ENCODE measurements at places on chromosomes 2 and 18.

GRCh38 chr2:84654414-84654813 is 138.1 kb downstream of the DNAH6 start:
- no peaks in the 10 kb centered on the region for H3K4me1 ChIP-seq
- H3K27me3 ChIP-seq, result no peaks in the 10 kb centered on the region
- no peak overlapping the region for H3K27ac ChIP-seq

- H3K27ac ChIP-seq, result no peak overlapping the region
- no peak for DNase-seq
- H3K4me1 ChIP-seq, result no peaks in the 10 kb centered on the region
- no peak overlapping the region for H3K4me3 ChIP-seq
- H3K36me3 ChIP-seq, result no peaks in the 10 kb centered on the region
- H3K27me3 ChIP-seq, result no peaks in the 10 kb centered on the region
These were observed 132.4 kb upstream of the GPC1 start for GRCh38 chr2:240302933-240303595.

DNA sequence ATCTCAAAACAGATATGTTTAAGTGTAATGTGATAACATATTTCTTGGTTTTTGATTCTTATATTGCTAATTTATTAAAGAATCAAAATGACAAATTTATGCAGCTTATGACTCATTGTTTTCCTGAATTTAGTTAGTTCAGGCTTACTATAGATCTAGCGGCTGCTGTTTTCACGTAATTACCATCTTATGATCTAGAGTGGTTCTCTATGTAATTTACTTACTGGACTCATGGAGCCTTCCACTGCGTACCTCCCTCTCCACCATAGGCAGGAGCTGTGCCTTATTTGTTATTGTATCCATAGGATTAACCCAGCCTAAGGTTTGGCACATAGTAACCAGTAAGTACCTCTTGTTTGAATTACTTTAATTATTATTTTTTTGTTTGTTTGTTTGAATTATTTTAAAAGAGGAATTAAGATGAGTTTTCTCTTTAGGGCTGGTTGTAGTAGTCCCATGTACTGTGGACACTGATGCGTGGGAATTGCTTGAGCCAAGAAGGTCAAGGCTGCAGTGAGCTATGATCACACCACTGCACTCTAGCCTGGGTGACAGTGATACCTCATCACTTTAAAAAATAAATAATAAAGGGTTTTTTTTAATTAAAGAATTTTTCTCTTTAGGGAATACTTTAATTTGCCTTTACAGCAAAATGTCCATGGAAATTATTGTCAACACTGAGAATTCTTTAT is 165.5 kb downstream of the PHLPP1 start:
- H3K4me3 ChIP-seq, result no peak overlapping the region
- H3K4me1 ChIP-seq, result peaks cover 5% of the 10 kb centered on the region
- H3K27ac ChIP-seq, result no peak overlapping the region
- DNase-seq, result no peak

- H3K27me3 ChIP-seq, result peaks cover 14% of the 10 kb centered on the region
- no peak within 1 kb of the TSS for H3K4me3 ChIP-seq
- no peak within 1 kb of the TSS for H3K27ac ChIP-seq
These were observed at the start of gene ALK for GRCh38 chr2:29921560-29921915. Gene ALK, minus strand, starts transcription at chr2:29921586. Its CDS starts 927 bp downstream, at chr2:29920659.

DNA sequence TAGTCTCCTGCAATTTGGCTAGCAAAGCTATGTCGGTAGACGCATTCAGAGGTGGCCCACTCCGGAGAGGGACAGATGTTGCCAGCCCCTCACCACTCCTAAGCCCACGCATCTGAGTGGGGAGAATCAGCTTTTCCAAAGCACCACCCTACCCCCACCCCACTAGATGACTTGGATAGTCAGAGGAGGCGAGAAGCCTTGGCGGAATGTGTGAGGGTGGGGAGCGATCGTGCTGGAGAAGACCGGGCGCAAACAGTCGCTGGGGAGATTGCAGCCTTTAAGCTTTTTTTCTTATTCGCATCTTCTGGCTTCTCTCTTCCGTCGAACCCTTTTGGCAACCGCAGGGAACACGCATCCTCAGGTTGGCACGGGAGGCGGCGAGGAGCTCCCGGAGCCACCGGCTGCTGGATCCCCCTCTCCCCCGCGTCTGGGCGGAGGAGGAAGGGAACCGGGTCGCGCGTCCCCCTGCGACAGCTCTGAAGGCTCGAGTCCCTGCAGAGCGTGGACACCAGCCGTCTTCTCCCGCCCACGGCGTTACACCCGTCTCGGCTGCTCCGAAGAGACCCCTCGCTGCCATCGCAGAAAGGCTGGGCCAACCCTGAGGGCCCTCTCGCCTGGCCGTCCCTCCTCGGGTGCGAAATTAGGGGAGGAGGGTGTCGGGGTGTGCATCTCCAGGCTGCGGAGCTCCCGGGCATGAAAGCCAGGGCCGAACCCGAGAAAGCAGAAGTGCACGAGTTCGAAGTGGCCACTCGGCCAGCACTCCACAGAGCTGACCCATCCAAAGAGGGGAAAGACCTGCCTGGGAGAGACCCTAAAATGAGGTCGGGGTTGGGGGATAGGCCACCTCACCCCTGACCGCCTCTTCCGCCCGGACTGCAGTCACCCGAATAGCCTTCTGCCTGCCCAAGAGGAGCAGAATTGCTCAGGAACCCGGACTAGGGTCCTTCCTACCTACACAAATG is 12.2 kb downstream of the EVX2 start:
- DNase-seq, result no peak
- H3K36me3 ChIP-seq, result no peaks in the 10 kb centered on the region
- H3K4me1 ChIP-seq, result peaks cover 2% of the 10 kb centered on the region
- peaks cover 93% of the 10 kb centered on the region for H3K27me3 ChIP-seq
- H3K27ac ChIP-seq, result no peak overlapping the region
- H3K4me3 ChIP-seq, result no peak overlapping the region

DNA sequence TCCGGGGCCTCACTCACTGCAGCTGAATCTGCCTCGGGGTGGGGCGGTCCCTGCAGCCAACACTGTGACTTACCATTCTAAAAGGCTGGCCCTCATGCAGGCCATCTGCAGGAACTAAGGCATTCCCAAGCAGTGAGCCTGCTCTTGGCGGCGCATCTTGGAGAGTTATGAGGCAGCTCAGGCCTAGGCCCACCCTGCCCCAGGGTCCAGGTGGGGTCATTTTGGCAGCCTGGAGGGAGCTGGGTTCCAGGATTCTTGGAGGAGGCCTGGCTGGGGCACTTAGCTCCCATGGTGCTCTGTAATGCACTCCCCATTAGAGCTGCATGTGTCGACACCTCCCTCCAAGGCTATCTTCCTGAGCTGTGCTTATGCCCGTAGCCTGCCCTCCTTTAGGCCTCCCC is 14.8 kb upstream of the BIN1 start:
- no peaks in the 10 kb centered on the region for H3K4me1 ChIP-seq
- H3K27me3 ChIP-seq, result no peaks in the 10 kb centered on the region
- H3K36me3 ChIP-seq, result no peaks in the 10 kb centered on the region
- no peak overlapping the region for H3K27ac ChIP-seq
- DNase-seq, result no peak
- H3K4me3 ChIP-seq, result no peak overlapping the region

GRCh38 chr2:148561389-148561788 is 83.2 kb upstream of the EPC2 start:
- peak; percentile 65 for DNase-seq
- H3K4me3 ChIP-seq, result no peak overlapping the region
- no peaks in the 10 kb centered on the region for H3K27me3 ChIP-seq
- H3K27ac ChIP-seq, result no peak overlapping the region
- H3K4me1 ChIP-seq, result peaks cover 6% of the 10 kb centered on the region

DNA sequence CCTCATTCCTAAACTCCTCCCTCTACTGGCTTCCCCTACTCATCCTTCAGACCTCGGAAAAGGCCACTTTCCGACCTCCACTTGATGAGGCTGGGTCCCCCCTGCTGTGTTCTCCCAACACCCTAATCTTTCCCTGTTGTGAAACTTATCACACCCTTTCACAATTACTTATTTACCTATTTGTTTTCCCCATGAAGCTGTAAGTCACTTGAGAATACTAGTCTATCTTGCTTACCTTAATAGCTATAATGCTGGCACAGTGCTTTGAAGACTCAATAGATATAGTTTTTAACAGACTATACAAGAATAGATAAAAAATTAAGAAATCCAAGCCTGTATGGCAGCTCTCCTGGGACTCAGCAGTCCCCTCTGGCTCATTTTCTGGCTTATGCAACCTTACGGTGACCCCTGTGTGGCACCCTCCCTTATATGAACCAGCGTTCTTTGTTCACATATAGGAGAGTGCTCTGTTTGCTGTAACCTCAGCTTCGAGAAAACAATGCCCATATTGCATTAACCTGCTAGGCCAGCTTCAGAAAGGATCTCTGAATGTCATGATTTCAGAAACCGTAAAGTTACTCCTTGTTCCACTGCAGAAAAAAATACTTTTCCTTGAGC is 220.4 kb upstream of the PKDCC start:
- peaks cover 3% of the 10 kb centered on the region for H3K4me1 ChIP-seq
- no peak overlapping the region for H3K4me3 ChIP-seq
- no peaks in the 10 kb centered on the region for H3K27me3 ChIP-seq
- H3K27ac ChIP-seq, result no peak overlapping the region

DNA sequence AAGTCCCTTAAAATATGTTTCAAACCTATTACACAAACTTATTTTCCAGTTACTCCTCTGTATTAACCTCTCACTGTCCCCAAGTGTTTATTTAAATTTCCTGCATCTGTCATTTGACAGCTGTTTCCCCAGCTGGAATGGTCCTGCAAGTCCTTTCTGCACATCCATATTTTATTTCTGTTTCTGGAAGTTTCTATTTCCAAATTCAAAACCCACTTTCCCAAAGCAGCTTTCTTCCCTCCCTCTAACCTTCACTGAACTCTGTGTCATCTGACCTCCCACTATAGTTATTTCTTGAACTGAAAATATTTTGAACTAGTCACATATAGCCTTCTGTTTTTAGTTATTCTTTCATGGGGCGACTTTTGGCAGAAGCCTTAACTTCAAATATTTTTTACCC is 459.4 kb upstream of the MC4R start:
- no peaks in the 10 kb centered on the region for H3K36me3 ChIP-seq
- H3K4me3 ChIP-seq, result no peak overlapping the region
- DNase-seq, result no peak

- no peaks in the 10 kb centered on the region for H3K36me3 ChIP-seq
- H3K4me3 ChIP-seq, result no peak overlapping the region
- H3K4me1 ChIP-seq, result no peaks in the 10 kb centered on the region
These were observed 7.6 kb upstream of the SERPINB12 start for GRCh38 chr18:63534615-63535014.

DNA sequence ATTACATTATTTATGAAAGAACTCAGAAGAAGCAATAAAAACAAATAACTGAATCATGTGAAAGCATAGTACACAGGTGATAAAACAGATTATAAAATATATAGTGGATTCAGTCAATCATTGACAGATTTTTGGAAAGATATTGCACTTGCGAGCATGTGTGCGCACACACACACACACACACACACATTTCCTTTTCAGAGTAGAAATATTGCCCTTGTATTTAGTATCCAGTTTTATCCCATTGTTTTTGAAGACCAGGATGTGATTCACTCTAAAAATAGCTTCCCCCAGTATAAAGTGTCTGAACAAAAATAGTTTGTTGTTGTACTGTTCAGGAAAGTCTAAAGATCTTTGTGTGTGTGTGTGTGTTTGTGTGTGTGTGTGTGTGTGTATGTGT is 145.5 kb downstream of the CALCRL start:
- DNase-seq, result no peak
- H3K27ac ChIP-seq, result no peak overlapping the region
- no peaks in the 10 kb centered on the region for H3K27me3 ChIP-seq
- no peaks in the 10 kb centered on the region for H3K36me3 ChIP-seq
- H3K4me3 ChIP-seq, result no peak overlapping the region

- H3K4me3 ChIP-seq, result no peak overlapping the region
- no peaks in the 10 kb centered on the region for H3K36me3 ChIP-seq
- no peak for DNase-seq
- no peaks in the 10 kb centered on the region for H3K4me1 ChIP-seq
- H3K27ac ChIP-seq, result no peak overlapping the region
- H3K27me3 ChIP-seq, result no peaks in the 10 kb centered on the region
These were observed 72.1 kb upstream of the RGPD5 start for GRCh38 chr2:109722026-109722425.

- no peak overlapping the region for H3K27ac ChIP-seq
- DNase-seq, result no peak
- H3K4me3 ChIP-seq, result no peak overlapping the region
These were observed 131.5 kb downstream of the NCK2 start for GRCh38 chr2:105876191-105876590.

DNA sequence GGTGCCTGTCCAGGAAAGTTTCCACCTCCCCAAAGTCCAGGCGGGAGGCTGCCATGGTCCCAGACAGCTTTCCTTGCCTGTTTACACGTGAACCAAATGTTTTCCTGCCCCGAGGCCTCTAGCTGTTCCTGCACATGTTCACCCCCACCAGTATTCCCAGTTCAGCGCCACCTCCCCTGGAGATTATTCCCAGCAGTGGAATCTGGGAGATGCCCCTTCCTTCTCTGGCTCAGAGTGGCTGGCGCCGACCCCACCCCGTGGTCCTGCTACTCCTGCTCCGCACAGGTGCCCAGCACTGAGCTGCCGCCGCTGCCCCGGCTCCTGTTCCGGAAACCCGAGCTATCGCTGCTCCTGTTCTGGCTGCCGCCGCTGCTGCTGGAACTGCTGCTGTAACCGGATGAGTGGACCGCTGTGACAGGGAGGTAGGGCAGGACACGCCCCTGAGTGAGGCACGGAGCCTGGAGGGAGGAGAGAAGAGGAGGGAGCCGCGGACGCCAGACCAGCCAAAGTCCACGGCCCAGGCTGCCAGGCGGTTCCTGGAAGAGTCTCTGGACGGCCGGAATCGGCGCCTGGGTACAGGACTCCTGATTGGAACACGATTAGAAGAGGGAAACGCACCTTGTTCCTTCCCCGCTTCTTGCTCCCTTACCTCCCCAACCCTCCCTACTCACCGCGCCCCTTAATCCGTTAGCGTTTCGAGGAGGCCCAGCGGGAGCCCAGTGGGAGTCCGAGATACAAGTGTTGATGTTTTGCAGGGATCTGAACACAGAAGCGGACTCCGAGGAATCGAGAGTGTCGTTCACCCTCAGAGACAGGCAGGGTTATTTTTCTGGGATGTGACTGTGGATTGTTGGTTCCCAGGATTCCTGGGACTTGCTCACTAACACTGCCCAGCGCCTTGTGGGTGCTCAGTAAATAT is at the start of gene PDE11A:
Gene PDE11A (minus strand): TSS at position 395 of the 919 bp plus-strand sequence. CDS start 340 bp downstream, at position 55.
- H3K36me3 ChIP-seq, result no peaks in the 10 kb centered on the region
- peak; percentile 95 for DNase-seq
- no peaks in the 10 kb centered on the region for H3K27me3 ChIP-seq
- no peaks in the 10 kb centered on the region for H3K4me1 ChIP-seq
- no peak within 1 kb of the TSS for H3K27ac ChIP-seq
- peak within 1 kb of the TSS; percentile 39 for H3K4me3 ChIP-seq

Measured in mesendoderm (in vitro differentiated cells).